Brain pericyte (primary cell): ENCODE measurements at places on chromosomes 3 and 15.
A peak's percentile ranks its signal among the peaks of the same experiment; 100 is the strongest.

GRCh38 chr3:102195198-102195948 is 239.4 kb upstream of the ZPLD1 start:
- no peak for DNase-seq

DNA sequence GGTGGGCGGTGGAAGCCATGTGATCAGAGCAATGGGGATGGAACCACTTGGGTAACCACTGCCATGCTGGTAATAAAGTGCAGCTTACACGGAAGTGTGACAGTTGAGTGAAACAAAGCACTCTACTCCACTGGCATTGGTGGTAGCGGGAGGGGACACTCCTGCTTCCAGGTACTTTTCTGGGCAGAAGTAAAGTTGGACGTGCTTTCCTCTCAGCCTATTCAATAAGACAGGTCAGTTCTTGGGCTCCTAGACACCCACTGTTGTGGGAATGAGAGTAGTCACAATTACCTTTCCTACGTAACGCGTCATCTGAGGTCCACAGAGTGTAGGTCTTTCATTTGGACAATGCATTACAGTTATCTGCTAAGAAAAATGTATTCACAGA is 51.7 kb upstream of the CHD2 start:
- no peak for DNase-seq

DNA sequence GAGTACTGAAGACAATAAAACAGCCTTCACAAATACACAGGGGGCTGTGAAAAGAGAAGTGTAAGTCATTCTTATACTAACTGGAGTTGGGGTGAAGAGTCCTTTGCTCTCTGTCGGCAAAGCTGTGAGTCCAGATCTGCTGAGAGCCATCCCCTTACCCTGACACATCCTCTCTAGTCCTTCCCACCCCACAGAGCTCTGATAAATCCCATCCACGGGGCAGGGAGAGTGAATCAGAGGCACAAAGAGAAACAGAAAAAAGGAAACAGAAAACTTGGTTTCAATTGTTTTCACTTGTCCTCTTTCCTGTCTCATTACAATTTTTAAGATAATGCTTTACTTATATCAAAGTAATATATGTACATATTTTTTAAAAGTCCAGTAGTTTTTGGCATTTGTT is 18.2 kb upstream of the ZNF639 start:
- no peak for DNase-seq

- DNase-seq = no peak
Observed at GRCh38 chr15:70045045-70045444, 52.7 kb downstream of the TLE3 start.

- DNase-seq = no peak
Observed at GRCh38 chr15:32717426-32718226, at the start of gene GREM1. GREM1 (plus strand) TSS chr15:32718004; CDS start chr15:32730691, 12,687 bp downstream.

- no peak for DNase-seq
Observed at GRCh38 chr3:169286214-169286613, 377.3 kb downstream of the MECOM start.

- DNase-seq = no peak
Observed at GRCh38 chr3:51945031-51945840, 3.1 kb downstream of the PARP3 start.

- no peak for DNase-seq
Observed at GRCh38 chr3:111336511-111336910, 205.5 kb upstream of the CD96 start.

DNA sequence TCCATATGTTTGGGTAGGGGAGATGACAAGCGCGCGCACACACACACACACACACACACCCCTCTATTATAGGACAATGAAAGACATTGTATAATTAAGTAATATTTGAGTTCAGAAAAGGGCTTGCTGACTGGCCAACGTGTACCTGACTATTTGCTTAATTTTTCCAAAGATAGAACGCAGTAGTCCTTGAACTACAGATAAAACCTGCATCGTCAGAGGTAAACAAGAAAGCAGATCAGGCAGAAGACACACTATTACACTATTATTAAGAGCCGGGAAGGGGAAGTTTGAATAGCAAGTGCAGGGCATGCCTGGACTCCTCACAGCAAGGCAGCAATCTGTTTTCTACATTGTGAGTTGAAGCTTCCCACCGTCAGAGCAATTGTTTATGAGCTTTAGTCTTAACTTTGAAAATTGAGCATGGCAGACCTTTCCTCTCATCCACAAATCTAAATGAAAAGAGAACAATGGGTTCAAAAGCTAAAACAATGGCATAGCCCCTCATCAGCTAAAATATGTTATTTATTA is 427.7 kb downstream of the GABRG3 start:
- no peak for DNase-seq

- no peak for DNase-seq
Observed at GRCh38 chr3:8451696-8452095, 49.9 kb upstream of the LMCD1 start.

DNA sequence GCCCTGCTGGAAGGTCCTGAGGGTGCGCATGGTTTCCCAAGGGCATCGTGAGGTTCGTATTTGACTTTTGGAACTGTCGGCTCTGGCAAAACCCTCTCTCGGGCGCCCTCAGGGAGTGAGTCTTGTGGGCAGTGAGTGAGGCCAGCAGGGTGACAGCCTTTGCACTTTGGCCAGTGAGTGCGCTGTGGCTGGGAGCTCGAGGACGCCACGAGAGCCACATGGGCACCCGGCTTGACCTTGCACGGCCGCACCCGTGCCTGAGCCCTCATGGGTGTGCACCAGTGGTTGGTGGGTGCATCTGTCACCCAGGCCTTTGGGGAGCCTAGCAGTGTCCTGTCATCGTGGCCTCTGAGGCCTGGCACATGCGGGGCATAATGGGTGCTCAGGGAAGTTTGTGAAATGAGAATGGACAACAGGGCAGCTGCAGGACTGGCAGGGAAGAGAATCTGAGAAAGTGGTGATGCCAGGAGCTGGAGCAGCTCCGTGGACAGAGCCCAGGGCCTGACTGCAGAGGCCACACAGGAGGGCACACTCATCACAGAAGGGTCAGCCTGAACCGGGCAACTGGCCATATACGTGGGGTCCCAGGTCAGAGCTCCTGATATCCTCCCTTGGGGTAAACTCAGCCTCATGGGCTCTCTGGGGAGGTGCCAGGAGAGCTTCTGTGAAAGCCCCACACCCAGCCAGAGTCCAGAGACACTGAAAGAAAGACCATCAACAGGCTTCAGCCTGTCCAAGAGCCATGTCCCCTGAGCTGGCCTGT is 30.4 kb upstream of the SNRPA1 start:
- no peak for DNase-seq

DNA sequence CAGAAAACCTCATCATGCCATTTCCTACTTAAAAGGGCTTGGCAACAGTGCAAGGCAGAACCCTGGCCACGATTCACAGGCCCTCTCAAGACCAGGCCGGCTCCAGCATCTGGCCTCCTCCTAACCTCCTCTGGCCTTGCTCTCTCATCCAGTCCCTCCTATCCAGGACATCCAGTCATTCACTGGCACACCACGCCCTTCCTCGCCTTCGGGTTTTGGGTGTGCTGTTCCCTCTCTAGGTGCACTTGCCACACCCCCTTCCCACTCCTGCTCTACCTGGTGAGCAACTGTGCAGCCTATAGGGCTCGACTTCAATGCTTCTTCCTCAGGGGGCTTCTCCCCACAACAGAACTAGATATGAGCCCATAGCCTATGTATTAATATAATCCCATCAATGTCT is 317.1 kb downstream of the ARRDC4 start:
- DNase-seq = no peak

- DNase-seq = no peak
Observed at GRCh38 chr3:48338635-48339034, 5.2 kb upstream of the SPINK8 start.

DNA sequence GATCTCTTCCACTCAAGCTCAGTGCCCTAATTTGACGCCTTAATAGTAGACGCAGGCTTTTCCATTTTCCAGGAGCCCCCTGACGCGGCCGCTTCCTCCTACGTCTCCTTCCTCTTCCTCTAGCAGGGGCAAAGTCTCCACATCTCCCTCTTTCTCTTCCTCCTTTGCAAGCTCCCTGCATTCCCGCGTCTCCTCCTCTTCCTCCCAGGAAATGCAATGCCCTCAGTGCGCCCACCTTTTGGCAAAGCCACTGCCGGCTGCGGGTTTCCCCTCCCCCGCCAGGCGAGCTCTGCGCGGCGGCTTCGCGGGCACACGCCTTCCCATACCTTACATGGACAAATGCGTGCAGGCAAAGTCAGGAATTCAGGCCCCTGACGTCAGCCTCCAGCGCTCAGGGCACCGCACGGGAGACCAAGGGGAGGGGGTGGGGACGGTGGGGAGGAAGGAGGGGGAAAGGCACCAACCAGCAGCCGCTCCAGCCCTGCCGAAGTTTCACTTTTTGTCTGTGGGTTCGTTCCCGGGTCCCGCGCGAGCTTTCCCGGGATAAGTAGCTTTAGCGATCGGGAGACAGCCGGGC is 432 bp upstream of the LPP start:
- peak; percentile 63 for DNase-seq

DNA sequence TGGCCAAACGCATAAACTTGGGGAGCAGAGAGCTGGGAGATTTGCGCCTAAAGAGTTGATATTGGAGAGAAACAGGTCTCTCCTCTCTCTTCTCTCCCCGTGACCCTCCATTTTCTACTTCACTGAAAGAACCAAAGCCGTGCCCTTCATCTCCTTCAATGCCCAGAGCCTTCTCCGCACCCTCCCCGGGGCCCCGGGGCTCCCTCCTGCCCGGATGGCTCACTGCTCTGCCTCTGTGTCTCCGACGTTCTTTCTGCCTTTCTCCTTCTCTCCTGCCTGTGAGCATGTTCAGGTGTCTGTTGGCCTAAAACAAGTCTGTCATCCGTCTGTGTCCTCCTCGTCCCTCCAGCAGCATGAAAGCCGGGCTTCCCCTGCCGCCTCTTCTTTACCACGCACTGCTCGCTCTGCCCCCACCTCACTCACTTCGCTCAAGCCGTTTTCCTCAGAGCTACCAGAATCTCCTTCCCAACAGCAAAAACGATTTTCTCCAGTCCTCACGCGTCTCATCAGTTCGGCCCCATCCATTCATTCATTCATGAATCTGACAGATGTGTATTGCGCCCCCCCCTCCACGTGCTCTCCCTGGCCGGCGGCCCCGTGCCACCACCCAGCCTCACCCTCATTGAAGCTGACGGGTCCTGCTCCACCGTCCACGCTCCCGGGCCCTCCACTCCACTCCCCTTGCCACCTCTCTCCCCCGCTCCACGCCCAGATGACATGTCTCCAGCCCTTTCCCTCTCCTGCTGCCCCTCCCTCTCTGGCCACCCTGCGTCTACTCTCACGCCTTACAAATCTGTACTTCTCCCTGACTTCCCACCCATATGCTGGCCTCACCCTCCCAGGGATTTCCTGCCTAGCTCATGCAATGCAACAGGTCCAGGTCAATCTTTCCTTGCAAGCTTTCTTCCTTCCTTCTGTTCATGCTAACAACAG is 10.2 kb downstream of the MUC4 start:
- no peak for DNase-seq

DNA sequence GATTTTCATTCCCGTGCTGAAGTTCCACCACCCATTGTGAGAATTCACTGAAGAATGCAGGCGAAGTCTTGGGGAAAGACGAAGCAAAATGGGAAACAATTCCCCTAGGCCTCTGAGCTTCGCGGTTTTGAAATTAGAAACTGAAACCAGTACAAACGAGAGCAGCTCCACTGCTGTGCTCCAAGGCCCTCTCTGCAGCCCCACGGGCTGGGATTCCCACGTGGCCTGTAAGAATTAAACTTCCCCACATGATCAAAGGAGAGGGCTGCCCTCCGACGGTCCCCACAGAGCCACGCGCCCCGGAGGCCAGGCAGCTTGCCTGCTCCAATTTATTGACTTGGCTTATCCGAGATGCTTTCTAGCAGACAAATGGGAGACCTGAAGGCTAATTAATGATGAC is 144.0 kb downstream of the GREM1 start:
- peak; percentile 75 for DNase-seq

DNA sequence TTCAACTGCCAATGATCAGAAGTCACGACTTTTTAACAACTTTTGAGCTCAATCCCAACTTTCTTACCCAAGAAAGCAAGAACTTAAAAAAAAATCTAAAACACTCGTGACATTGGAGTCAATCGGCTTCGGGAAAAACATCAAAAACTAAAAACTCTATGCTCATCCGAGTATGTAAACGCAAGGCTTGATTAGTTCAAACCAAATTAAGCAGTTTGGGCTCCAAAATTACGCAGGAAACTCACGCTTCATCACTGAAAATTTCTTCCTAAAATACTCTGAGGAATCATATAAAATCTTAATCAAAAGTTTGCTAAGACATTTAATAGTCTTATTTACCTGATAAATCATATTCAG is 1.6 kb downstream of the TRA2B start:
- no peak for DNase-seq

DNA sequence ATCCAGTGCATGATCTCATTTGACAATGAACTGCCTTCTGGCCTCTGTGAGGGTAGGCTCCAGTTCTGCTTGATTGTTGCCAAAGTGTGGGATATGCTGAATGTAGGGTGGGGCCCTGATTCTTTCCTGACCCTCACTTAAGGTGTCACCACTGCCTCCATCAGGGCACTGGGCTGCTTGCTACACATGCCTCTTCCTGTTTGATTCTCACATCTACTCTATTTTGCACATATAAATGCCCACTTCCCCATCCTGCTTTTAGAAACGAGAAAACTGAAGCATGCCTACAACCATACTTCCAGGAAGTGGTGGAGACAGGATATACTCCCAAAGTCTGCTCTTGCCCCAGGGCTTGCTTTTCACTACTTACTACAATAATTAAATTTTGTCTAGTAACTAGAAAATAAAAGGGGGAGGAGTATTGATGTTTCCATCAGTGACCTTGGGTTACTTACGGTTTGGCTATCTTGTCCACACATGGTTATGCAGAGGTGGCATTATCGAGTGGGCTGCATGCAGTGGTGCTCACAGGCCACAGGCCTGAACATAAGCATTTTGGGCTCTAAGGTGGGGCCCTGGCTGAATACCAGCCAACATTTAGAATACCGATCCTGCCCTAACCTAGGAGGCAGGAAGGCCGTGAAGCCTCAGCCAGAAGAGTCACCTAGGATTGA is 6.7 kb downstream of the ZDHHC3 start:
- no peak for DNase-seq

- DNase-seq = no peak
Observed at GRCh38 chr3:65776081-65776480, 262.6 kb downstream of the MAGI1 start.

DNA sequence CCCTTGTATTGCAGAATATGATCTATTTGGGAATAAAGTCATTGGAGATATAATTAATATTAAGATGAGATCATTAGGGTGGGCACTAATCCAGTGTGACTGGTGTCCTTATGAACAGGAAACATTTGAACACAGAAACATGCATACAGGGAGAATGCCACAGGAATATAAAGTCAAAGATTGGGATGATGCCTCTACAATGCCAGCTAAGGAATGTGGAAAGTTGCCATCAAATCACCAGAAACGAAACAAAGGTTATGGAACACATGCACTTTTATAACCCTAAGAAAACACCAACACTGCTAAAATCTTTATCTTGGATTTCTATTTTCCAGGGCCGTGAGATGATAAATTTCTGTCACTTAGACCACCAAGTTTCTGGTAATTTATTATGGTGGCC is 442.4 kb upstream of the BCHE start:
- DNase-seq = no peak

GRCh38 chr3:24521420-24522145 is 26.9 kb upstream of the THRB start:
- DNase-seq = no peak
